ENCODE measurements at places on chromosomes 5 and 9. TPM values are rescaled to one million over a fixed set of nuclear protein-coding genes. Genes with fewer than 3 reads are reported as not detected.

- H3K4me3 ChIP-seq: no peak overlapping the region
- H3K27me3 ChIP-seq: no peaks in the 10 kb centered on the region
- no peak overlapping the region for H3K27ac ChIP-seq
- peaks cover 4% of the 10 kb centered on the region for H3K4me1 ChIP-seq
Observed at GRCh38 chr5:78243639-78244038, 50.9 kb downstream of the AP3B1 start.

Gene PCDHB5
- not detected for total RNA-seq

Gene NTRK2
- total RNA-seq: not detected

Gene ISL1
- total RNA-seq: not detected

Gene CDHR2
- total RNA-seq: 0.62 TPM

Gene IL9
- not detected for total RNA-seq

GRCh38 chr5:61322738-61323725, 9.0 kb upstream of the ZSWIM6 start:
- no peaks in the 10 kb centered on the region for H3K4me1 ChIP-seq
- no peak for DNase-seq
- H3K36me3 ChIP-seq: no peaks in the 10 kb centered on the region
- H3K4me3 ChIP-seq: no peak overlapping the region

GRCh38 chr9:88814577-88814976, 176.7 kb upstream of the S1PR3 start:
- no peak for DNase-seq
- peaks cover 4% of the 10 kb centered on the region for H3K4me1 ChIP-seq
- no peak overlapping the region for H3K27ac ChIP-seq
- no peaks in the 10 kb centered on the region for H3K27me3 ChIP-seq
- no peaks in the 10 kb centered on the region for H3K36me3 ChIP-seq

Data from K562 (cell line).